Activated CD8-positive, alpha-beta memory T cell treated with anti-CD3 and anti-CD28 coated beads for 48 hours (primary cell): ENCODE measurements at places on chromosomes 2 and 18.

DNA sequence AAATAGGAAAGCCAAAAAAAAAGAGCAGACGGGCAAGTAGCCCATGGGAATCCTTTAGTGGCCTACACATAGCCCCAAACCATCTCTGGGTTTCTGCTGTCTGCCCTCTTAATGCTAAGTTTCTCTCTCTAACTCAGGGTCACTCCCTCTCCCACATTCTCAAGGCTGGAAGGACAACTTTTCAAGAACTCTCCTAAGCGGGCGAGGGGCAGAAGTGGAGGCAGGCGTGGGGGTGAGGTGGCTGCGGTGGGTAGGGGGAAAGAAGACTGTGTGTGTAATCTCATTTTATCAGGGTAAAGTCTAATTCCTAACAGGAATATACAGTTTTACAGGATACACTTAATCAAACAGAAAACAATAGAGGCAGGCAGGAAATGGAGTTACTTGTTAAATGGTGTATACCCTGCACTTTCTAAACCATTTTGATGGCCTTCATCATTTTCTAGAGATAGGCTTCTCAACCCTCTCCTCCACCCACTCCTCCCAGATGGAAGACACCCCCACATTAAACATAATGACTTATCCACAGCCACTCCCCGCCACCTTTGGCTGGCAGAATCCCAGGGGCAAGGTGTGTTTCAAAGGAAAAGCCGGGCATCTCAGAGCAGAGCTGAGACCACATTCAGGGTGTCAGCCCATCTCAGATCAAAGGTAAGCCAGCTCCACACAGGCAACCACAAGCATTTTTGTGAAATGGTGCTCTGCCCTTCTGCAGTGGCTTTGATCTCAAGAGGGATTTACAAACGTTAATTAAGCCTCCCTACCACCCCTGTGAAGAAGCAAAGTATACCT lies 6.8 kb downstream of the SMAD7 start:
- no peak for DNase-seq

DNA sequence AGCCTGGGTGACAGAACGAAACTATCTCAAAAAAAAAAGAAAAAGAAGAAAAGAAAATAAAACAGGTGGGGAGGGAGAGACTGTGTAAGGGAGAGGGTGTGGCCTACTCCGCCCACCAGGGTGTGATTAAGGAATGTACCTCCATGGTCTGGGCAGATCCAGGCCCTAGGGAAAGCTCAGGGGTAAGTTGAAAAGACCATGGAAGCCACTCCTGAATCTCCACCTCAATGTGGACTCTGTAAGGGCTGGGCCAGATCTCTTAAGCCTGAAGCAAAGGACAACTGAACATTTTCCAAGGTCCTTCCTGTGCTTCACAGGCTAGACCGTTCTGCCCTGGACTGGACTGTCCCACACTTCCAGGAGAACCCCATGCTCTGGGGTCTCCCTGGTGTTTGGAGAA lies 9.7 kb upstream of the ATG16L1 start:
- no peak for DNase-seq

DNA sequence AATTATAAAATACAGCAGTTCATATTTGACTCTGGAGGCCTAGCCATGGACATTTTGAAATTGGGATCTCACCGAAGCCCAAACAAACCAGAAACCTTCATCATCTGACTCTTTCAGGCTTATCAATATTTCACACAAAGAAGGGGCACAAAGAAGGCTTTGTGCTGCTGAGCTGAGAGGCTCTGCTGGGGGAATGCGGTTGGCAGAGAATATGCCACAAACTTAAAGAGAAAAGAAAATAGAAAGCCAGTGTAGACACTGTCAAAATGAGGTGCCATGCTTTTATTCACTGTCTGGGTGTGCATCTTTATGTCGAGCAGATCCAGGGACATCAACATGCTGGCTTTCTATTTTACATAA lies 162.6 kb downstream of the QPCT start:
- no peak for DNase-seq

GRCh38 chr18:40707797-40708196 lies 1247.2 kb upstream of the PIK3C3 start:
- DNase-seq: no peak

DNA sequence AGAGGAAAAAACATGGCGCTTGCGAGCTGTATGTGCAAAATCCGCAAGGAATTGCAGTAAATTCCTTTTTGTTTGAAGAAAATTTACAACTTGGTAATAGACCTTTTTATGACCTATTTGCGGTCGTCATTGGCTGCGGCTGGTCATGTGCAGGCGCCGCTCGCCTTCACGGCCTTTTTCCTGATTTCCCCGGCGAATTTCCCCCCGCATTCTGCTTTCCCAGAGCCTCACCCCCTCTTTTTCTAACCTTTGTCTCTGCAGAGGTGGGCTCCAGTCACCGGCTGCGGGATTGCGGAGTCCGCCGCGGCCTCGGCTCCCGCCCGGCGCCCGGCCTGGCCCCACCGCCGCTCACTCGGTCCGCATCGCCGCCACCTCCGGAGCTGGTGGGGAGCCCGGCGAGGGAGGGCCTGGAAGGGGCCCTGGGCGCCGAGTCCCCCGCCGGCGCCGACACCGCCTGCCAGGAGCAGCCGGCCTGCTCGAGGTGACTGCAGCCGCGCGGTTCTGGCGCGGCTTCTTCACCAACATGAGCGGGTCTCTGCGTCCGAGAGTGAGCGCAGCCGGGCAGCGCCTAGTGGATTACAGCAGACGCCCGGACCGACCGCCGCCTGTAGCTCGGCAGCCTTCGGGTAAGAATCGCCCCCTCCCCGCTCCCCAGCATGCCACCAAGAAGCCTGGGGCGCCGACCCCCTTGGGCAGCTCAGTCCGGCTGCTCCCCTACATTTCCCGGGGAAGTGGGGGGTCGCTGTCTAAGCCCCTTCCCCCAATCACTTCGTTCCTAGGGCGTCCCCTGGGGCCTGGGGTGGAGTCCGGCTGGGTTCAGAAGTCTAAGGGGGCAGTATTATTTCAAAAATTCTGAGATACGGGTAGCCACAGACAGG lies 7.1 kb downstream of the HOXD8 start:
- DNase-seq: no peak

DNA sequence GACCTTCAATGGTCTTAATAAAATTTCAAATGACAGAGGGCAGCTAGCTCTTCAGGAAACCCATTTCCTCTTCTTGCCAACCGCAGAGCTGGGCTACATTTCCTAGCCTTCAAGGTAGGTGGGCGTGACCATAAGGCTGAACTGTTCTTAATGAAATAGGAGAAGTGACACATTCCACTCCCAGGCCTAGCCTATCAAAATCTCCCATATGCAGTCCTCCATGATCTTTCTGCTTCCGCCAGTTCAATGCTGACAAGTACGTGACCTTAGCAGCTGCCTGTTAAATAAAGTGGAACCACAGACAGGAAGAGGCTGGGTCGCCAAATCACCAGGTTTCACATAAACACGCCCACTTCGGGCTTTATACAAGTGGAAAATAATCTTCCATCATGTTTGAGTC lies 13.2 kb downstream of the SERPINE2 start:
- DNase-seq: no peak

DNA sequence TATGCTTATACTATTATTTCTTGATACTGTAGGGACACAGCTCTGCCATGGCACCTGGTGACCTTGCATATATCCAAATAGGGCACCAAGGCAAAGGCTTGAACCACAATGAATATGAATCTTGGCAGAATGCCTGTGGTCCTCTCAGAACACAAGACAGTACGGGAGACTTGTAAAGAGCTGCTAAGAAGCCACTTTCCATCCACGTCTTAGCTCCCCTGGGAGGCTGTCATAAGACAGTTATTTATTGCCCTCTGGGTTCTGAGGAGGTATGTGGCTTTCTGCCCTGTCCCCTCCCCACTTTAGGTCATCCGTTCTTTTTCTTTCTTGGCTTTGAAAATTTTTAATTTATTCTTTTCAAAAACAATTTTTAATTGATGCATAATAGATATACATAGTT lies 29.8 kb upstream of the MRPL33 start:
- no peak for DNase-seq

GRCh38 chr18:6521803-6522418 lies 107.2 kb upstream of the L3MBTL4 start:
- DNase-seq: no peak

DNA sequence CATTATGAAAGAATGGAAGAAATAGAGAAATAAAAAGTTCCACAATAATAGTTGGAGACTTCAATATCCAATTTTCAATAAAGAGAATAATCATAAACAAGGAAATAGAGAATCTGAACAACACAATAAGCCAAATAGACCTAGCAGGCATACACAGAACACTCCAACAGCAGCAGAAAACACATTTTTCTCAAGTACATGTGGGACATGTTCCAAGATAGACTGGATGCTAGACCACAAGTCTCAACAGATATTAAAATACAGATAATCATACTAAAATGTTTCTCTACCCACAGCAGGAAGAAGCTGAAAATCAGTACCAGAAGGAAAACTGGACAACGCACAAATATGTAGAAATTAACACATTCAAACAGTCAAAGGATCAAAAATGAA lies 113.9 kb downstream of the USP34 start:
- no peak for DNase-seq

- no peak for DNase-seq
These were observed 20.5 kb upstream of the LRPPRC start for GRCh38 chr2:44016282-44016681.

- DNase-seq: no peak
These were observed 34.0 kb downstream of the NAPG start for GRCh38 chr18:10559553-10560451.

DNA sequence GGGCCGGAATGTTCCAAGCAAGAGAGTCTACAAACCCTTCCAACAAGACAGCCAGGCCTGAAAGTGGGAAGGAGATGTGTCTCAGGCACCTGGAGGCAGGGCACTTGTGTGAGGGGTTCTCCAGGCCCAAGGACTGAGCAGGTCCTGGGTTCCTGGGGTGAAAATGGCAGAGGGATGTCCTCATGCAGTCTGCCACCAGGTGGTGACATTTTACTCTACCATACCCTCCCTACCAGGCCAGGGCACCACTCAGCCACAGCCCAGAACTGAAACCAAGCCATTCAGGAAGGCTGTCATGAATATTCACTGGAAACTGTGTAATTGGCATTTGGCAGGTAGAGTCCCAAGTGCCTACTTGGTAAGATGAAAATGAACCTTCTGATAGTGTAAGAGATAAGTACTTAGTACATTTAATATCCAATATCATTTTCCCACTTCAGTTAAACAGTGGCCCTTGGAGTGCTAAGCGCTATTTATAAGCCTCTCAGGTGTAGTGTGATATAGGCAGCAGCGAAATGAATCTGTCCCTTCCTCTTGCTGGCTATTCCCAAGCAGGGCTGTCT lies 185.1 kb downstream of the MYO5B start:
- peak; percentile 4 for DNase-seq

GRCh38 chr18:37845498-37845897 lies 279.9 kb upstream of the CELF4 start:
- DNase-seq: no peak

DNA sequence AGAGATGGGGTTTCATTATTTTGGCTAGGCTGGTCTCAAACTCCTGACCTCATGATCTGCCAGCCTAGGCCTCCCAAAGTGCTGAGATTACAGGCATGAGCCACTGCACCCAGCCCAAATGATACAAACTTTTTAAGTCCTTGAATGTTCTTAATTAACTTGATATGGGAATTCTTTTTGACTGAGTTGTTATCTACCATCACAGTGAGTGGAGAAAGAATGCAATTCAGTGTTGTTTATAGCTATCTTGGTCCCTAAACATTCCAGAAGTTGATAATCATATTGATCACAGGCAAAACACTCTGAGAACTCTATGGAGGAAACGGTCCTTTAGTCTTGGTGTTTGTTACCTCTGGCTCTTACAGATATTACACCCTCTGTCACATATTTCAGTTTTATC lies 1072.5 kb downstream of the SUCLG1 start:
- no peak for DNase-seq

DNA sequence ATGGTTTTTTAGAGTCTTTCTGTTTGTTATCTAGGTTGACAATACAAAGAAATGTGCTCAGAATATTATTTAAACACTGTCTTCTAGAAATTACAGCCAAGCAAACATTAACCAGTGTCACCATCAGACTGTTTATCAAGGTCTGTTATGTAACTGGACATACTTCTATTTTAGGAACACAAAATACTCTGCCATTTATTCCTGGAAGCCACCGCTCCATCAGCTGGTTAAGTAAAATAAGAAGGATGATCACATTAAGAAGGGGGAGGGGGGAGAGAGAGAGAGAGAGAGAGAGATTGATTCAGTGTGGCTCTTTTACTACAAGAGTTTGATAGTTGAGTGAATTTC lies 47.9 kb downstream of the MBP start:
- no peak for DNase-seq

GRCh38 chr2:240290432-240291336 lies 144.8 kb upstream of the GPC1 start:
- no peak for DNase-seq

DNA sequence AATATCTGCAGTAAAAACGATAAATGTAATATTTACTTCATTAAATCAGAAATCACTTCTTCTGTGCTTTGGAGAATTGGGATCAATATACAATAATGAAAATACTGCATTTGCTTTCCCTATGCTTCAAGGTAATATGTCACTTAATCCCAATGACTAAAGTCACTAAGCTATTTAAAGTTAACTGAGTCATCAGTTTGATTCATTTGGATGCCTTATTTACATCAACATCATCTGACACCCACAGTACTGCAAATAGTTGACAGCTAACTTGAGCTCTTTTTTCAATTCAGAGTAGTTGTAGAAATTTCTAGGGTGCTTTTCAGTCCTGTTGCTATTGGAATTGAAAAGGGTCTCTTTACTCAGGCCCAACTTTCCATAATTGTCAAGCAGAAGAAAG lies 776.9 kb upstream of the FSHR start:
- DNase-seq: no peak

DNA sequence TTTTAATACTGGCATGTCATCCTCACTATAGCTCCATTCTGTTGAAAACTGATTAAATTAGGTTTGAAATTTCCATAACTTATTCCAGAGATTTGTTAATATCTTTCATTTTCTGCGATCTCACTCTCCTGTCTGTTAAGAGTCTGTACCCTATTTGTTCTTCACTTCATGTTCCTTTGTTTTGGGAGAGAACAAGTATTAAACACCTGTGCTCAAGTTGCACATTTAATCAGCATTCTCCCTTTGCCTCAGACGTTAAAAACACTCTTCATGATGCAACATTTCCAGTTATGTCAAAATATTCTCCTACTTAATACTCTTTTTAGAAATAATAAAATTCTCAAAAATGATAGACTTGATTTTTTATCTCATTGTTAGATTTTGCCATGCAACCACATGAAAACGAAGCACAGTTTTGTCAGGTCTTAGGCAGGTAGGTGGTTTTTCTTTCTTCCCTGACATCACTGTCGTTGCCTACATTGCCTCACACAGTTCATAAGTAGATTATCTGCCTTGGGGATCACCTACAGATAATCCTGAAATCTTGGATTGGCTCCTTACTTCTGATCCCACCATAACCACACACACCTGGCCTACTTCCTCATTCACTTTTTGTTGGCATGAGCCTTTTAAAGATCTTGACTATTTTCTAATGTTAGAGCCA lies 109.9 kb downstream of the GAREM1 start:
- DNase-seq: no peak
